Pons (tissue), 1 donor: ENCODE measurements at places on chromosomes 2 and 18.

DNA sequence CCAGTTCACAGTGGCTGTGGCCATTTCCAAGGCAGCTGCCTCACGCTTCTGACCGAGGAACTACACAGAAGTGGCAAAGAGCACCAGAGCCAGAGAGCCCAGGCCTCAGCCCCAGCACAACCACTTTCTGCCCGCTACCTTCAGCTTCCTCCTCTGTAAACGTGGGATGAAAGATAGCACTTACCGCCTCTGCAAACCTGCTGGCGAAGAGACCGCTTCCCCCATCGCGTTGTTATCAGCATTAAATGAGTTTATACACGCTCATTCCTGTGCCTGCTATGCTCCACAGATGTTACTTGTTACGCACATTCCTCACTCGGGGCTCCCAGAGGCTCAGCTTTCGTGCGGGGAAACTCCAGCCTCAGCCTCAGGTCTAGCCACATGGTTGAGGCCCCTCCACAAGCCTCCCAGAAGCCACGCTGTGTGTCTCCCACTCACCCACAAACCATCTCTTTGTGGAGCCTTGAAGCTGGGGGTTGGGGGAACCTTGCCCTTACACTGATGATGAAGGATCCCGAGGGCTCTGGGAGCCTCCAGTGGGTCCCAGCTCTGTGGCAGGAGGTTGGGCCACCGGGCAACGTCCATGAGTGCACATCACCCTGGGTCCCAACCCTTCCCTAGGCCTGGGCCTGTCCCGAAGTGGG is 63.3 kb upstream of the SMAD7 start:
- DNase-seq: no peak

GRCh38 chr2:191818725-191819350 is 28.1 kb downstream of the CAVIN2 start:
- DNase-seq: no peak

- DNase-seq: no peak
These were observed 18.8 kb upstream of the MREG start for GRCh38 chr2:216031960-216032689.

GRCh38 chr2:157438863-157439823 is 4.7 kb downstream of the CYTIP start:
- no peak for DNase-seq

DNA sequence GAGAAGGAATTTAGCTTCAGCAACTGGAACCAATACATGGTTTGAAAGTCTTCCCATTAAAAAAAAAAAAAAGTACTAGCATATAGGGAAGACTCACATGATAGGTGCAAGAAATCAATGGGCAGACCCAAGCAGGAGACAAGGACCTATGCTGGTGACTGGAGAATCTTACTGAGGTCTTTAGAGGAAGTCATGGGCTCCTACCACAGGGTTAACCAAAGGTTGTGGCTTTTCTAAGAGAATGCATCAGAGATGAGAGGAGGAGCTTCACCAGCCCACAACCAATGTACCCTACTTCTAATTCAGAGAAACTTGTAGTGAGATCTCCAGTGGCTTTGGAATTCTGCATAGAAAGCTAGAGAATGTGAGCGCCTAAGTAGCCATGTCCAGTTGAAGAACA is 207.4 kb downstream of the NCKAP5 start:
- DNase-seq: no peak

GRCh38 chr18:48957136-48957535 is 6.4 kb upstream of the SMAD7 start:
- no peak for DNase-seq

GRCh38 chr2:102235042-102235473 is 48.2 kb downstream of the IL1RL2 start:
- DNase-seq: no peak

DNA sequence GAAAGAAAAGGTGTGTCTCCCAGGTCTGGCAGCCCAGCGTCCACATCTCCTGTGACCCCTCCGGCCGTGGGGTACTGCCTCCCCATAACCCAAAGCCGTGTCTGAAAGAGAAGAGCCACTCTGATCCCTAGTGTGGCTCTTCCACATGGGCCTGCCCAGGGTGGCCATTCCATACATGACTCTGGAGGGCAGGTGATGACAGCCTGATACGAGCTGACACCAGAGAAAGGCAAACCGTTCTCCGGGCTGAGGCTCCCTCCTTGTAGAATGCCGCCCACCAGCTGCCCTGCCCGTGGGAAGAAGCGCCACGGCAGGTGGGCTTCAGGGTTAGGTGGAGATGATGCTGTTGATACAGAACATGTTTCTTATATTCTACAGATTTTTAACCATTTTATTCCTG is 451.6 kb upstream of the SALL3 start:
- no peak for DNase-seq

- DNase-seq: no peak
These were observed 93.9 kb upstream of the RMDN2 start for GRCh38 chr2:37831081-37831780.

GRCh38 chr2:64601034-64601754 is 52.5 kb downstream of the SERTAD2 start:
- DNase-seq: no peak

- no peak for DNase-seq
These were observed 34.2 kb upstream of the CTDP1 start for GRCh38 chr18:79645291-79645983.

DNA sequence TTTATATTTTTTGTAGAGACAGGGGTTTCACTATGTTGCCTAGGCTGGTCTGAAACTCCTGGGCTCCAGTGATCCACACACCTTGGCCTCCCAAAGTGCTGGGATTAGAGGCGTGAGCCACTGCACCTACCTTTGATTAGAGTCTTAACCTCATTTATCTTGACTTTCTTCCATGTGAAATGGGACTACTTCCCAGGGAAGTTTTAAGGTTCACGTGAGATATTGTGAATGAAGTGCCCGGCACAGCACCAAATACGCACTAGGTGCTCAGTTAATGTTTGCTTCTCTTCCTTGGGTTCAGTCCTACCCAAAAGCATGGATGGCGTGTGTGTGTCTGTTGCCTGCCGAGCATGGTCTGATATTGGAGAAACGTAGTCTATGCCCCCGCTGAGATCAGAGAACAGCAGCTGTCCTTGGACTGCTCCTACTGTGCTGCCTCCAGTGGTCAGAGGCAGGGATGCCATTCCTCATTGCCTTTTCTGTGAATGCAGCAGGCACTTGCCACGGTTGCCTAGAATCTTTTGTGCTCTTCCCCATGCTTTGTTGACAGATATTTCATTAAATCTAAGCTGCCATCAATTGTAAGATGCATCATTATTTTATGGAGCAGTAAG is 12.3 kb upstream of the TFCP2L1 start:
- peak; percentile 41 for DNase-seq

GRCh38 chr18:48027401-48027963 is 97.0 kb upstream of the SMAD2 start:
- DNase-seq: peak; percentile 38

GRCh38 chr2:160368988-160369930 is 124.3 kb downstream of the RBMS1 start:
- DNase-seq: no peak
